ENCODE measurements at places on chromosomes 7 and 10.

GRCh38 chr7:84142726-84143125 is 51.9 kb downstream of the SEMA3A start:
- DNase-seq: no peak

GRCh38 chr10:27568196-27569175 is 64.4 kb downstream of the RAB18 start:
- no peak for DNase-seq

- DNase-seq: no peak
Measured at GRCh38 chr7:90788052-90788451, 191.9 kb downstream of the CDK14 start.

DNA sequence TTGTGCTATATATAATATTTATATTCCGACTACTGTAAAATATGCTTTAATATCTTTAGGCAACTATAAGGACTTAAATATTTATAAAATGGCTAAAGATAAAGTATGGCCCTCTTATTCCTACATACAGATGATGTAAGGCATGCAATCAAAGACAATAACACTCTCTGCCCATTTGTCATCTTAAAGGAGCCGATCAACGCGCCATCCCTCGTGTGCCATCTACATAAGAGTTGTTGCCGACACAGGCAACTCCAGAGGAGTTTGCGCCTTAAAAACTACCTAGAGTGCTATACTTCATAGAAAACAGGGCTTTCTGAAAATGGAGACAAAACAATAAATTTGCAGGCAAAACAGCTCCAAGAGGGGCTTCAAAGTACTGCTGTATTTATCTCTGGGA is 709.0 kb downstream of the KCNMA1 start:
- no peak for DNase-seq

DNA sequence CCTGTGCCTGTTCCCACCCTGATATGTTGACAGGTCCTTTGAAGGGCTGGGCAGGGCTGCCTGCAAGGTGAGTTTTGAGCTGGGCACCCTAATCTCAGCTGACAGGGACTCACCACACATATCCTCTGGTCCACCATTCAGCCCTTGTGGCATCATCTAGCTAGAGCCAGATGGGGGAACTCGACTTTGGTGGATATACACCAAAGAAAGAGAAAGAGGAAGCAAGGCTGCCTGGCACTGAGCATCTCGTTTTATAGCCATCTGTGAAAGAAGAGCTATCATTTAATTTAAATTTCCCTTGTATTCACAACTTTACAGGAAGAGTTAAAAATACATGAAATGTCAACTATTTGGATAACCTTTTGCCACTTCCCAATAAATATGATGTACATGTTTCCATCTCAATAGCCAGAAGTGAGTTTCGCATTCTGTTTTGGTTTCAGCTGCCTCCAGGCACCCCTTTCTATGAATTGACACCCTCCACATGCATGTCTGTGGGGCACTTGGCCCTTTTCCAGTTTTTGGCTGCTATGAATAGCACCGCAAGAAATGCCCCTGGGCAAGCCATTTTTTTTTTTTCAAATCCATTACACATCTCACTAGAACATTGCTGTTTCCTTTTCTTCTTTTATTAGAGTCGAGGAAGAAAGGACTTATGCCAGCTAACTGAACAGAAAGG is 22.9 kb upstream of the GRB10 start:
- no peak for DNase-seq

DNA sequence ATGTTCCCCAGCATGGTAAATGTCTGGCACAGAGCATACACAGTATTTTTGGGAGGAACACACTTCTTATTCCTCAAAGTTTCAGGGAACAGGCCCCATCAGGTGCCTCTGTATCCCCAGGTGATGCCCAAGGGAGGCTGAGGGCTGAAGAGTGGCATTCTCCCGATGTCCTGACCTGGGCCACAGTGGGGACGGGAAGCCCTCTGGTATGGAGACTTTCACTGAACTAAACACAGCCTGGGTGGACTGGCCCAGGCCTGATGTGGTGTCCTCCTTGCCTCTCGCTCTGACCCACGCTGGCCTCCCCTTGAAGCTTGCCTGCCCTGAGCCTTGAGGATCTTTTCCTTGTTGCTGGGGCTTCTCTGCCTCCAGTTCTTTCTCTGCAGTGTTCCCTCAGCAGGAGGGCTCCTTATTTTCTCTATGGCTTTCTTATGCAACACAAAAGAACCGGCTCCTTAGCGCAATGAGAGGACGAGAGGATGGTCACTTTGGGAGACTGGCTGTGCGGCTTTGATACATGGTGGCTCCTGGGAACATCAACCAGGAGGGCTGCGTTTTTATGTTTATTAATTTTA is 157.5 kb upstream of the TNS3 start:
- no peak for DNase-seq

DNA sequence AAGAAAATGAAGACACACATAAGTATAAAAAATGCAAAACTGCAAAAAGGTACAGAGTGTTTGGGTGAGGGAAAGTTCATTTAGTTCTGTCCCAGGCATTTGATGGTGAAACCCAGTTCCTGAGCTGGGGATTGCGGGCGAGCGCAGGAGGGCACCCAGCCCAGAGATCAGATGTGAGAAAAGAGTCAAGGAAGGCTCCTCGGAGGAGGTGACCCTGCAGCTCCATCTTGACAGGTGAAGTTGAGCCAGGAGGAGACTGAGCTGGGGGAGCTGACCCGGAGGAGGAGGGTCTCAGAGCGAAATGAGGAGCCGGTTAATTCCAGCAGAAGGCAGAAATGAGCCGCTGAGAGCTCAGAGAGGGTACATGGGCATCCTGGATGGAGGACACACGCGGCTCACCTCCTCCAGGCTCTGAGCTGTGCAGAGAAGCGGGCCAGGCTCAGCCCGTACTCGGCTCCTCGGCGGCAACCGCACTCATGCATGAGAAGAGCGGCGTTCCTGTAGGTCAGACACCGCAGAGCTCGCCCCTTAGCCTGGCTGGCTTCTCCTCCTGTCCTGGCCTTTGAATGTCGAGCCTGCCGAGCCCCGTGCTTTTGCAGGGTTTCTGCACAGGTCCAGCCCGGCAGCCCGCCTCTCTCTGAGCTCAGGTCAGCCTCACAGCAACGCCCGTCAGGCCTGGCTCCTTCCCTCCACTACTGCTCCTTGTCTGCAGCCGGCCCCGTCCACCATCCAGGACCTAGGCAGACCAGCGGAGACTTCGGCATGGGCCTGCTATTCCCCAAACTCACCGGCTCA is 9.5 kb upstream of the RAMP3 start:
- DNase-seq: peak; percentile 31

GRCh38 chr7:84200859-84201258 is 6.3 kb upstream of the SEMA3A start:
- DNase-seq: no peak

GRCh38 chr7:131950758-131951157 is 394.3 kb upstream of the PODXL start:
- DNase-seq: no peak

- DNase-seq: no peak
Measured at GRCh38 chr10:21523557-21524008, 1.9 kb downstream of the SKIDA1 start.

GRCh38 chr7:16526742-16527540 is at the start of gene LRRC72:
LRRC72 (plus strand) TSS chr7:16526825; CDS start chr7:16526953, 128 bp downstream.
- DNase-seq: no peak

DNA sequence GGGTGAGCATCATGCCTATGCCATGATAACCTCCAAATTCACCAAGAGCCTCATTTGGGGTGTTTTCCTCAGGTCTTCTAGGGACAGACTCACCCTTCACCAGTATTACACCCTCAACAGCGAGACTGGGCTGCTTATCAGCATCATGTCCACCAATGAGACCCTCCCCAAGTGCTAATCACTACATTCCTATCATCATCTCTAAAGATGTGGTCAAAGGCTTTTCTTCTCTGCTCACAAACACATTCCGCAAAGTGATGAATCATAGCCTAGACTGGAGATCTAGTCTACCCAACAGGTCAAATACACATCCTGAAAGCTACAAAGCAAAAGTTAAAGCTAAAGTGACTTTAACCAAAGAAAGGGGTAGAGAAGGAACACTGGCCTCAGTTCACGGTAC is 75.3 kb upstream of the C7orf33 start:
- DNase-seq: no peak

GRCh38 chr10:52335665-52336064 is 21.6 kb downstream of the DKK1 start:
- DNase-seq: no peak

- DNase-seq: no peak
Measured at GRCh38 chr10:15442056-15442455, 71.0 kb upstream of the FAM171A1 start.

DNA sequence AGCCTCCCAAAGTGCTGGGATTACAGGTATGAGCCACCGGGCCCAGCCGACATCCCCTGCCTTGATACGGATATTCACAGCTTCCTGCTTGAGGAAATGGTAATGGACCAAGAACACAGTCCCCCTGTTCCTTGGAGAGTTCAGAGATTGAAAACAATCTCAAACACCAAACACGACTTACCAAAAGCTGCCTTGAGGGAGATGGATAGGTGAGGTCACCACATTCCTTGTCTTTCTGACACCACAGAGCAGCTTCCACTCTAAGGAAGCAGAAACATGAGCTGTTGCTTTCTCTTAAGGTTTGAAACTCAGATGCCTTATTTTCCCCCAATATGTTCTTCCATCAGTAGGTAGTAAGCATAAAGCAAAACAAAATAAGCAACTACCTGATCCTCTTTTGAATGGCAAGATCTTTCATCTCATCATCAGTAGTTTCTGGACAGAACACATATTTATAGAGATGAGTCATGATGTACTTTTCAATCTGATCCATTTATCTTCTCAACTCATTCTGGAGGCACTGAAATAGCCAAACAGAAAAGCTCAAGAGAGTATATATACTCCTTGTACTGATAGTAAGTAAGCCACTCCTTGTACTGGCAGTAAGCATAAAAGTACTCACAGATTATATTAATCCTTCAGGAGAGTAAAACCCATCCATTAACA is 199.1 kb upstream of the KCTD7 start:
- DNase-seq: no peak

DNA sequence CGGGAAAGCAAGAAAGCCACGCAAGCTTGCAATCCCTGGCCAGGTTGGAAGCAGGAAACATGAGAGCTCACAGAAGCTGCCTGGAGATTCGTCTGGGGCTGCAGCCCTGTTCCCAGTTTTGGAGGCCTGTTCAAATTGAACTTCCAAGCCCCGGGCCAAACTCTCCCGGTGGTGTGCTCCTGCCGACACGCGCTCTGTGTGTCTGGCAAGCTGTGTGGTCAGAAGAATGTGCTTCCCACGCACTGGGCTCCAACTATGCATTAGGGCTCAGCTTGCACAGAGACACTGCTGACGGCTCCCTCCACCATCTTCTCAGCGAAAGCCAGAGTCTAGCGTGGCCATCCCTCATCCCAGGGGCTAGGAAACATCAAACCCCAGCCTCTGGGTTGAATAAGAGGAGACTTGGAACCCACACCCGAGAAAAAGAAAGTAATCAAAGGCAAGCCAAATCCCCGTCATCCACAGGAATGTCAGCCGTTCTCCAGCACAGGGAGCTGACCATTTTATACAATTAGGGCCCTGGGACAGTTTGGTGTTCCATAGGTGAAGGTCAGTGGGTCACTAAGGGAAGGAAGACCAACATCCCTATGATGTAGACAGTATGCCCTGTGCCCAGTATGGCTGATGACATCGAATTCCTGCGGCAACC is 107.2 kb downstream of the FGFR2 start:
- DNase-seq: no peak

DNA sequence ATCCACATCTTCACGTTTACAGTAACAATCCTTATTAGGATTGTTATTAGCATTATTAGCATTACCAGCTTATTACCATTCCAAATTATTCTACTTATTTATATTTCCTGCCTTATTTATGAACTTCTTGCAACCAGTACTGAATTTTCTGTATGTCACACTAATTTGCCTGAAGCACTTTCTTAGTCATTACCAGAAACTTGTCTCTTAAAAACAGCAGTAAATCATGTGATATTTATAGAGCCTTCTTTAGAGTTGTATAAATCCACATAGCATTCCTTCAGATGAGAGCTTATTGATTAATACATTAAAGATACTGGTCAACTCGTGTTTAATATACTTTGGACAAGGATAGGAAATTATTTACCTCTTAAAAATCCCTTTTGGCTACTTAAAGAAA is 618.6 kb downstream of the SUGCT start:
- no peak for DNase-seq

DNA sequence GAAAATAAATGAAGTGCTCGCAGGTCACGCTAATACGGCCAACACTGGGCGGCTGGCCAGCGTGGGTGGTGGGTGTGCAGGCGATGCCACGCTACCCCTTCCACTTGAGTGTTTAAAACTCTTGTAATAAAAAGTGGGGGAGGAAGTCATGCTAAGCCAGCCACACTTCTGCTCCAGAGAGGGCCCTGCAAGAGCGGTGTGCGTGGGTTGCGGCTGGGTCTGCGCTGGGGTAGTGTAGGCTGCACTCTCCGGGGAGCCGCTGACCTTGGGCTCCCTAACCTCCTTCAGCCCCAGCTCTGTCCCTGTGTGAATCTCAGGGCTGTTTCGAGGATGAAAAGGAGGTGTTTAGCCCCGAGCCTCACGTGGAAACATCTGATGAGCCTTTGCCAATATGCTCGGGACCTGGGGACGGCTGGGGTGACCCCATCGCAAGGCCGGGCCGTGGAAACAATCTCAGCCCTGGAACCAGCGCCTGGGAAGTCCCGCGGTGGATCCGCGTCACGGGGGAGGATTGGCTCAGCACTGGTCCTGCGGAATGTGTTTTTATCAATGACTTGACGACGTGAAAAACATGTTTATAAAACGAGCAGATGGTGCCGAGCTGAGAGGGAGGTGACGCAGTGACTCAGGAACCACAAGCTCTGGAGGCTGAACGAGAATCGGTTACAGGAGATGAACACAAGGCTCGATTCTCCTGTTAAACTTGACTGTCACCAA is 278.5 kb downstream of the DNAJB6 start:
- DNase-seq: no peak
